ENCODE measurements at places on chromosomes 7 and 10. TPM values are rescaled to one million over a fixed set of nuclear protein-coding genes. Genes with fewer than 3 reads are reported as not detected.

The ANXA8L1 gene
- 0.44 TPM for total RNA-seq

The CUBN gene
- total RNA-seq: 3.3 TPM

The STMP1 gene
- 26.5 TPM for total RNA-seq

The AGR2 gene
- total RNA-seq: not detected

The TAS2R5 gene
- total RNA-seq: 1.7 TPM

Data from smooth muscle cell of trachea (primary cell).